ENCODE measurements at places on chromosomes 7 and 10. TPM values are rescaled to one million over a fixed set of nuclear protein-coding genes. Genes with fewer than 3 reads are reported as not detected.
A peak's percentile ranks its signal among the peaks of the same experiment; 100 is the strongest.

Gene CLDN3
- not detected for total RNA-seq

Gene SYT15B
- total RNA-seq: not detected

DNA sequence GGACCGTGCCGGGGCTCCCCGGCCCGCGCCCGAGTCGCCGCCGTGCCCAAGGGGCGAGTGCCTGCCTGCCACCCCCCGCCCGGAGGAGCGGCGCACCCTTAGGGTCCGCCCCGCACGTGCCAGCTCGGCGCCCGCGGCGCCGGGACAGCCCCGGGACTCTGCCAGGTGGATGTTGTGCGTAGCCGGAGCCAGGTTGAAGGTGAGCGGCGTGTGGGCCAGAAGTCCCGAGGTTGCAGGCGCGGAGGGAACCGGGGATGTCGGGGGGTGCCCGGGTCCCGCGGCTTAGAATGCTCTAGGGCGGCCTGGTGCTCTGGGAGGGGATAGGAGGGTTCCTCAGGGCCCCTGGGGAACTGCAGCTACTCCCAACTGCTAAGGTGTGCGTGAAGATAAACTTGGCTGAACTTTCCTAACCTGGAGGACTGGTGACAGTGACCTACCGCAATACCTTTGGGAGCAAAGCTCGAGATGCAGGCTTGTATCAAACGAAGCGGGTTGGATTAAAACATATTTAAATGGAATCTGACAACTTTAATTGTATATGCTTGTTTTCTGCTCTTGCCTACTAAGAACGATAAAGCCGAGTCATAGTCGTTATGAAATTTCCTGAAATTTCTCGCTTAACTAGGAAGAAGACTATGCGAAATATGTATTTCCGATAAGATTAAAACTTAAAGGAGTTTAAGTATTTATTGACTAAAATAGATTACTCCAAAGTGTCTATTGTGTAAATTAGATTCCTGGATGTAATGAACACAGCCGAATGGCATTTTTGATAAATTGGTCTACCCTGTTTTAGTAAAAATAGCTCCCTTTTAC lies at the start of gene CUX1:
Gene CUX1 (plus strand): TSS at position 156 of the 816 bp plus-strand sequence. CDS start 14 bp downstream, at position 170.
- DNase-seq: peak; percentile 29

- DNase-seq: no peak
Observed at GRCh38 chr7:112144284-112145059, 61.7 kb downstream of the DOCK4 start.

DNA sequence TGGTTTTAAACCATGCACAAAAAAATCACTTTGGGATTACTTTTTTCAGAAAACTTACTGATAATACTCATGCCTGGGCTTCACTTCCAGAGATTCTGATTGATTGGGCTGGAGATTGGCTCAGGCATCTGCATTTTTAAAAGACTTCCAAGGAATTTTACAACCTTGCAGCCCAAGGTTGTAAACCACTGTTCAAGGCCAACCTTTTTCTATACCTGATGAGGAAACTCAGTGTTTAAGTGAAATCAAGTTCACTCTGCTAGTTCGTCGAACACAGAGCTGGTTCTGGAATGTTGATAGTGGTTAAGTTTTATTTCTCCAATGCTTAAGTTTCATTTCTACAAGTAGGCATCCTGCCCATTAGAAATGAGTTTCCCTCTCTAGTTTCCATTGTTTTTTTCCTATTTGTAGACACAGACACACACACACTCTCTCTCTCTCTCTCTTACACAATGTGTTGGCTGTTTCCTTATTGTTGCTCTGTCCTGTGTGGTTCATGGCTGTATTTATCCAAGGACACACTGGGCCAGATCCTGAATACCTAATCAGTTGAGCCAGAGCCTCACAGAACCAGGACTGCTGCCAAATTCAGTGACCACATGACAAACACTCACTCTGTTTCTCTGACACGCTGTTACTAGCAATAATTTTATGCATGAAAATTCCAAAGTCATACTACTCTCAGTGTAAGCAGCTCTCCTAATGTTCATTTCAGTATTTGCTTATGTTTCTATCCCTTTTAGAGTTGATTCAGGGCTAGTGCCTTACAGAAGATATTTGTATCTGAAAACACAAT lies 3.7 kb upstream of the IFIT1B start:
- no peak for DNase-seq

DNA sequence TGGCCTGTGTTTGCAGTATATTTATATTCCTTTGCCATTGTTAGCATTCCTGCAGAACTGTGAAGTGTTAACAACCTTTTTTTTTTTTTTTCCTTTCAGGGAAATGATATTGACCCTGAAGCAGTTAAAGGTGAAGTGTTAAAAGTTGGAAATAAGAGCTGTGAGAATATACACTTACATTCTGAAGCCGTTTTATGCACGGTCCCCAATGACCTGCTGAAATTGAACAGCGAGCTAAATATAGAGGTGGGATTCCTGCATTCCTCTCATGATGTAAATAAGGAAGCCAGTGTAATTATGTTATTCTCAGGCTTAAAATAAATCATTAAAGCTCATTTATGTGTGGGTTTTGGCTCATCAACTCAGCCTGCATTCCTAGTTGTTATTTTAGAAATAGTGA lies 92.8 kb upstream of the CAPZA2 start:
- DNase-seq: no peak
